Posterior vena cava (tissue), 2 donors: ENCODE measurements at places on chromosomes 5 and 9. TPM values are rescaled to one million over a fixed set of nuclear protein-coding genes. Genes with fewer than 3 reads are reported as not detected.

GRCh38 chr9:15305470-15305869 lies 1.5 kb downstream of the TTC39B start:
- DNase-seq = no peak

GRCh38 chr5:169415371-169415770 lies 114.4 kb upstream of the SLIT3 start:
- no peak for DNase-seq

The SLC4A9 gene
- not detected for total RNA-seq

GRCh38 chr9:86733929-86734328 lies 213.4 kb downstream of the GAS1 start:
- peak; percentile 89 for DNase-seq

DNA sequence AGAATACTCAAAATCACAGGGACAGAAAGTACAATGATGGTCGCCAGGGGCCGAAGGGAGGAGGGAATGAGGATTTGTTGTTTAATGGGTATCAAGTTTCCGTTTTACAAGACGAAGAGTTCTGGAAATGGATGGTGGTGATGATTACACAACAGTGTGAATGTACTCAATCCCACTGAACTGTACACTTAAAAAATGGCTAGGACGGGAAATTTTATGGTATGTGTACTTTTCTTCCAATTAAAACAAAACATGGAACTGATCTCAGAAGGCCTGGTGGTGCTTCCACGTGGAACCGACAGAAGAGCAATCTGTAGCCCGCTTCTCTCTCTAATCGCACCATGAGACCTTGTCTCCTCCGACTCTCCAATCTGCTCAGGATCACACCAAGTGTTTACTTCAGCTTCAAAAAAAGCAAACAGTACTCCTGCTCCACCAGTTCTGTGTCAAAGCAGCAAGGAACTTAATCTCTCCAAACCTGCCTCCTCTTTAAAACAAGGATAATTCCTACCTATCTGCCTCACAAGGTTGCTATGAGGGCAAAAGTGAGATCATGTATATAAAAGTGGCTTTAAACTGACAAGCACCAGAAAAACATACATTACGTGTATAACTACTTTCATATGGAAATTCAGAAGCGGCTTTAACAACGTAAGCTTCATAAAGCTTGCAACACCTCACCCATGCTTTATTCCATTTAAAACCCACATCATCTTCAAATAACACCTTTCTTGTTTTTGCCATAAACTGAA lies 2.1 kb downstream of the ECPAS start:
- DNase-seq = no peak

DNA sequence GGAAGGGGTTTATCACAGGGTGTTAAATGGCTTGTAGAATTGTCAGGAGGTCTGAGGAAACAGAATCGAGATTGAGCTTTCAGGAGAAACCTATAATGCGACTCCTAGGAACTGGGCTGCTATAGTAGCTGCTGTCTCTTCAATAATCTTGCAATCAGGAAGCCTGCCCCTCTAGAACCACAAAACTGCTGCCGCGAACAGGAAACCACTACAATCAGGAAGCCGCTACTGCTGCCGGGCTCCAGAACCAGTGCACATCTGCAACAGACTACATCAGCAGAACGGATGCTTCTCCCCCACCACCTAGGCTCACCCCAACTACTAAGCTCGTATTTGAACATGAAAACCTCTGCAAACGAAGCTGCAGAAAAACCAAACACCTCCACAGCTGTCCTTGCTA lies 31.6 kb downstream of the TNFSF8 start:
- no peak for DNase-seq

DNA sequence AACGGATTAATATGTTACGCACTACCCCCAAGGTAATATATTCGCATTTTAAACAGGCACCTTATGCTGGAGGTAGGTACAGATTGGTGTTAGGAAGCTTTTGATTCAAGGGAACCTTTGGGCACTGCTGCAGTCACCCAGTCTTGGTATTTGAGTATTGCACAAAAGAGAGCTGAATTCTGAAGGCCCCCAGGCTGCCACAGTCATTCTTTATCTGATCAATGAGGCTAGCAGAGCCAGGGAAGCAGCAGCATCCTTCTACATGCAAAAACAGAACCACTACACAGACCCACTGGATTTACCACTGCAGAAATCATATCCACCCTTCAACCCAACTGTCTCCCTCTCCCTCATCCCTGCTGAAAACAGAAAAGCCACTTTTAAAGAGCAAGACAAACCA lies 121.2 kb upstream of the GRIN3A start:
- no peak for DNase-seq

DNA sequence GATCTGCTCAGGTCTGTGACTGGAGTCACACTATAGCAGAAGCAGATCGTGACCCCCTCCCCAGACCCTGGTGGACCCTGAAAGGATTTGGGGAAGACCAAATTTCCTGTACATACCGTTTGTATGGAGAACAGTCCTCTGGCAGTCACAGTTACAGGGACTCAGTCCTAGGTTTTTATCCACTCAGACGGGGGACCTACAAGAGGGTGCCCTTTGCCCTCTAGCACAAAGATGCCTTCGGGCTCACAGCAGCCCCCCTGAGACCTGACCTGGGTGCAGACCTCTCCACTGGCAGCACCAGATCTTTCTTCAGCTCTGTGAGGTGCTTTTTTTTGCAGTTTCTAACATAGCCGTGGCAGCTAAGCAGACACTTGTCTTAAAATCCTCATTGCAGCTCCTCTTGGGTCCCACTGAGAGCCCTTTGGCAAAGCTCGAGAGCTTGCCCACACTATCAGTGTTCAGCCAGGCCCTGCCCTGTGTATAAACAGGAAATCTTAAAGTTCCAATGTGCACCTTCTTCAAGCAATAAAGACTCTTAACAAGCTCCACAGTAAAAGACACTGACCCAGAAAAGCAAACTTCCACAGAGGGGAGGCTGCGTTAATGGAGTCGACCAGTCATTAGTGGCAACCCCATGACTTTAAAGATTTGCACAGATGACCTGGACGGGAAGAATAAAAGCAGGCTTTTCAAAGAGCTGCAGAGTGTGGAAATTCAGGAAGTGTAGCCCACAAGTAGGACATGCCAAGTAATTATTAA lies 71.8 kb upstream of the LHFPL2 start:
- DNase-seq = no peak

DNA sequence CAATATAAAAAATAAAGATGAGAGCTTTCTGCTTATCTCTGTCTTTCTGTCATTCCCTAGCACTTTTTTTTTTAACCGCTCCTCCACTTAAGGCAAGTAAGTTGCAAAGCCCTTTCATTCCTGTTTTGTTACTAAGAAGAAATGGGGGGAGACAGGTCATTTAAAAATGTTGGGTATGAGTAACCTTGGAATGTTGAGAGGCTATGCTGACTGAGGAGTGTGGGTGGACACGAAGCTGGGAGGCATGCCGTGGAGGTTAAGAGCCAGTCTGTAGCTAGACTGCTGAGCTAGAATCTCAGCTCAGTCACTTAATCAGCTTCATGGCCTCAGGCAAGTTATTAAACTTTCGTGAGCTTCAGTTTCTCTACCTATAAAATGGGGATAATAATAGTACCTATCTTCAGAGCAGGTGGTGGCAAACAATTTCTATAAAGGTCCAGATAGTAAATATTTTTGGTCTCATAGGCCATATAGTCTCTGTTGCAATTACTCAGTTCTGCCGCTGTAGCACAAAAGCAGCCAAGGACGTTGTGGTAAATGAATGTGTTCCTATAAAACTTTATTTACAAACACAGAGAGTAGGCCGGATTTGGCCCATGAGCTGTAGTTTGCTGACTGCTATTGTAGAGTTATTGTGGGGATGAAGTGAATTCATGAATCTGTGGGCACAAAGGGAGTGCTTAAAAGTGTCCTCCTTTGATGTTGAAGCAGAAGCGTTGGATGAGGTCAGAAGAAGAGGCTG lies 220.0 kb downstream of the GABBR2 start:
- no peak for DNase-seq

The PCDHAC1 gene
- 0.14 TPM for total RNA-seq

DNA sequence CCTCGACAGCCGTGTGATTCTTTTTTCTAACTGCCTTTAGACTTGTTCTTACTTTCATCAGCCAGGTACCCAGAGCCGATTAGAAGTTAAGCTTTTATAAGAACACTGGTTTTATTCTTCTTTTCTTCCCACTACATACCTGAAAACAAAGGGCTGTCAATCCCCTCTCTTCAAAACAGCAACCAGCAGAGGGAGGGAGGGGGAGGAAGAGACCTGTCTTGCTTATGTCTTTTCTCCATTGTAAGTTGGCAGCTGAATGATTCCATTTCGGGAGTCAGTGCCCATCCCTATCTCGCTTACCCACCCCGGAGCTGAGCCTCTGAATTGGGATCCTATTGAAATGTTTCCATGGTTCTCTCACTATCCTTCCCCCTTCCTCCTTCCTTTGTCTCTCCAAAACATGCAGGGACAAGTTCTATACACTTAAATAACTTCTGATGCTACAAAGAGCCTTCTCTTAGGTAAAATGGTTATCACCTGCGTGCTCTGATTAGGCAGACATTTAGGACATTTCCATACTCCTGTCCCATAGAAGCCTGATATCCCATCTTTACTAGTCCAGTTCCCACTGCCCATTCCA lies 83.9 kb upstream of the WWC1 start:
- no peak for DNase-seq

DNA sequence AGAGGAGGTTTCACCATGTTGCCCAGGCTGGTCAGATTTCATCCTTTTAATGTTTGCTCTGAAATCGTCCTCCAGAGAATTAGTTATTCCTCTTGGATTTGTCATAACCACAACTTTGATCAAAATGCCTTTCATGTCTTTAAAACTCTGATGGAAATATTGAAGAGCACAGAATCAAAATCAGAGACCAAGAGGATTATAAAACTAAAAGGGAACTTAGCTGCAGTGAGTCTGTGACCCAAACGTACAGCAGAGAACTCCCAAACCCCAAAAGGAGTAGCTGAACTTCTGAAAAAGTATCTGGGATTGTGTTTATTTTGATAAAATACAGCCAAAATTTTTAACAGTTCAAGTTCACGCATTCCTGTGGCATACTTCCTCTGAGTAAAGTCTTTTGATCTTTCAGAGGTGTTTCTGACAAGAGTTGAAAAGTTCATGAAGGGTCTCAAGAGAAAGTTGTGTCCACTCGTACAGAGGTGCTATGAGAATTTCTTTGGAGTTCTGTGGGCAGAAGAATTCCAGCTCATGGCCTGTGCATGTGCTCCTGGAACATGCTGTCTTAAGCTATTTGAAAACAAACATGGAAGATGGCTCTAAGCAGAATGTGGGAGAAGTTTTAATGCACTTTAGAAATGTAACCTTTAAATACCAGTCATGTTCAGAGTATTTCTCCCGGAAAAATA lies 124.0 kb downstream of the ESM1 start:
- no peak for DNase-seq

GRCh38 chr9:19116107-19116790 lies 11.0 kb downstream of the PLIN2 start:
- DNase-seq = no peak

The CDC20B gene
- total RNA-seq = not detected

DNA sequence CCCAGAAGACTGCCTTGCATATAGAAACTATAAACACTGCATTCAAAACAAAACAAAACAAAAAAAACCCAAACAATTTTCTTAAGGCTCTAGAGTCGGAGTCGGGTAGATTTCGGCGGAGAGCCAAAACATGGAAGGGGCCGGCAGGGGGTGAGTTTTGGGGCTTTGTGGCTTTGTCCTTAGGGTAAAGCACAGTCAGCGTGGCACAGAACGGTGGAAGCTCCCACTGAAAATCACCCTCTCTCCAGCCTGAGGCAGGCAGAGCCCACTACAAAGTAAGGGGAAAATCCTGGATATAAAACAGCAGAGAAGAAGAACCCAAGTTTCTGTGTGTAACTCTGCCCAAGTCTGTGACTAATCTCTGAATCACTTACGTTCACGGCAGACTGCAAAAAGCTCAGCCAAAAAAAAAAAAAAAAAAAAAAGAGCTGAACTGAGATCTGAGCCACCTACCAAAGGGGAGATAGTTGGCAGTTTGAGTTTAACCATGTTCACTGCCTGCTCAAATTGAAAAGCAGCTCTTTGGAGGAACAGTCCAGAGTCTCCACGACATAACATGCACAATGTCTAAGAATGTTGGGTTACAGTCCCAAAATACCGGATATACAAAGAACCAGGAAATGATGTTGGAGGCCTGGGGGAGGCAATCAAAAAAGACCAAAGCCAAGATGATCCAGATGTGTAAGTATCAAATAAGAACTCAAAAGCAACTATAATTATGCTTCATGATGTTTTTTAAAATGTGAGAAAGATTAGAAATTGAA lies 26.6 kb upstream of the OR2K2 start:
- no peak for DNase-seq

The ARRDC3 gene
- total RNA-seq = 45.4 TPM

The SPATA6L gene
- total RNA-seq = 3.0 TPM

The CARD6 gene
- 14.9 TPM for total RNA-seq

The FCN2 gene
- total RNA-seq = not detected

GRCh38 chr5:76166886-76167576 lies 83.8 kb downstream of the SV2C start:
- no peak for DNase-seq

- DNase-seq = no peak
Observed at GRCh38 chr5:143102411-143102810, 301.1 kb downstream of the NR3C1 start.

GRCh38 chr5:74766418-74766848 lies 484 bp downstream of the GFM2 start:
- DNase-seq = no peak

The ZNF367 gene
- 1.1 TPM for total RNA-seq

The IZUMO3 gene
- total RNA-seq = not detected

- no peak for DNase-seq
Observed at GRCh38 chr9:82404881-82405280, 416.3 kb downstream of the SPATA31D1 start.

DNA sequence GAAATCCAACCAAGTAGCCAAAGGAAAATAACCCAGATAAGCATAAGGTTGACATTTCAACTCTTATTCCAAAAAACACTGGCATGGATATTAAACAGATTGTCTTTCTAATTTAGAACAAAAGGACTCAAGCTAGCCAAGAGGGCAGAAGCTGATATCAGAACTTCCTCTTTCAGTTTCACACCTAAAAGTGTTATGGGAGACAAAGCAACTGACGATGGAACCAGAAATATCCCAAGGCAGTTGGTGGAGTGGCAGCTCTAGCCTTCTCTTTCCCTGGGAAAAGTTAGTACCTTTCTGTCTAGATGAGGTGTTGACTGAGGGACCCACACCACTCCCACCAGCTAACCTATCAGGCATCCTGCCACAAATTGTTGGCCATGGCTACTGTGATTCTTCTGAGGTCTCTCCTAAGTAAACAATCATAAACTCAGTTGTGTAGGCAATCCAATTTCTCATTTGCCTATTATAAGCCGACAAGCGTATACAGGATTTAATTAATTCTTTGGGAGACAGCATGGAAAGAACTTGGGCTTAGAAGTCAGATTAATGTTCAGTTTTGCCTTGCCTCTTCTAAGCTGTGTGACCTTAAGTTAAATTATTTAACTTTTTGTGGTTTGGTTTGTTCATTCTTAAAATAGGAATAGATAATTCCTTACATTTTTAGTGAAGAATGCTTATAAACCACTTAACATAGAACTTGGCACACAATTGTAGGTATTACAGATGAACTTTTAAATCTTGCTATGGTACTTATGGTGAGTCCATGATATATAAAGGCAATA lies 110.9 kb upstream of the ADAMTSL1 start:
- DNase-seq = no peak
